Activated CD4-positive, alpha-beta T cell treated with anti-CD3 and anti-CD28 coated beads, Interleukin-2, Interleukin-4, amounts not matched to agents 100 ng/mL and 50 ng/mL, durations not matched to agents 16 hours and 8 hours (primary cell): ENCODE measurements at places on chromosomes 11 and 22.

GRCh38 chr11:36037031-36037430, 93.2 kb downstream of the LDLRAD3 start:
- no peak for DNase-seq

GRCh38 chr11:23836981-23837380, 659.9 kb upstream of the LUZP2 start:
- DNase-seq: no peak

- no peak for DNase-seq
Observed at GRCh38 chr11:122816761-122817520, 21.4 kb upstream of the CRTAM start.

GRCh38 chr11:2765491-2765890, 65.7 kb upstream of the KCNQ1OT1 start:
- DNase-seq: no peak

DNA sequence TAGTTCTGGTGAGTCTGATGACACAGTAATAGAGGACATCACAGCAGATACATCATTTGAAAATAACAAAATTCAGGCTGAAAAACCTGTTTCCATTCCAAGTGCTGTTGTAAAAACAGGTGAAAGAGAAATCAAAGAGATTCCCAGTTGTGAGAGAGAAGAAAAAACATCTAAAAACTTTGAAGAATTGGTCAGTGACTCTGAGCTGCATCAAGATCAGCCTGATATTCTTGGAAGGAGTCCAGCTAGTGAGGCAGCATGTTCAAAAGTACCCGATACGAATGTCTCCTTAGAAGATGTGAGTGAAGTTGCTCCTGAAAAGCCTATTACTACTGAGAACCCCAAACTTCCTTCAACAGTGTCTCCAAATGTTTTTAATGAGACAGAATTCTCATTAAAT, 38.7 kb downstream of the RTN3 start:
- no peak for DNase-seq

GRCh38 chr11:82315093-82315492, 418.6 kb downstream of the FAM181B start:
- DNase-seq: peak; percentile 4

DNA sequence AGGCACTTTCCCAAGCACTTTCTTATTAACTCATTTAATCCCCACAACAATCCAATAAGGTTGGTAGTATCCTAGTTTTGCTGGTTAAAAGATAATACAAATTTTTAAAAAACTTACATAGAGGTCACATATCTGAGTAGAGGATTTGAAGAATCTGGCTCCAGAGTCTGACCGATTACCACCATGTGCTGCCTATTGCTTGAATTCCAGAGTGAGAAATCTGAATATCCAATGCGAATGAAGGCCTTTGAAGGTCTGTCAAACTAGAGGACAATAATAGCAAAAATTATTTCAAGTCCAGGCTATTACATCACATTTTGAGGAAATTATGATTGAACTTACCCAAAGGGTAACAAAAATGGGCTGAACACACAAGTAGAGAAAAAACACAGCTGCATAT, 77.8 kb upstream of the BIRC3 start:
- no peak for DNase-seq

DNA sequence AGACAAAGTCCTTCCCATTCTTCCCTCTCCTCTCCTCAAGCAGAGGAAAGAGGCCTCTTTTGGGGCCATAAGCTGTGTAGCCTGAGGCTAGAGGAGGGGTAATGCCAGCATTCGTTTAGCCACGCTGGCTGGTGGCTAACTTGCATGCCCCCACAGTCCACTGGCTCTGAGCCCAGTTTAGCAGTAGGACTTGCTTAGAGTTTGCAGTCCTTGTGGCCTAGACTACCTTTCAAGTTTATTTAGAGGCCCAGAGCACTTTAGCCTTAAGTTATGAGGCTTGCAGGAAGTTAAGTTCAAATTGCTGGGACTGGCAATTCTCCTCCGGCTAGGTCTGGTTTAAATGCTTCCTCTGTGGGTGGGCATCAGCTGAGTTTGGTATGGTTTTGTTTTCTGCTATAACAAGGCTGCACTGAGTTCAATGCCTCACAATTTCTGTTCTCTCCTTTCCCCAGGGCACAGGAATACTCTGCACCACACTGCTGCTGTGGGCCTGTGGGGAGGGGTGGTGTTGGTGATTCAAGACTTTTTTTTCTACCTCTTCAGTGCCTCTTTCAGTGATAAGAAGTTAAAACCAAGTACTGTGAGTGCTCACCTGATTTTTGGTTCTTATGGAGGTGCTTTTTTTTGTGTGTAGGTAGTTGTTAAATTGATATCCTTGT, 281.0 kb upstream of the C11orf87 start:
- DNase-seq: no peak

DNA sequence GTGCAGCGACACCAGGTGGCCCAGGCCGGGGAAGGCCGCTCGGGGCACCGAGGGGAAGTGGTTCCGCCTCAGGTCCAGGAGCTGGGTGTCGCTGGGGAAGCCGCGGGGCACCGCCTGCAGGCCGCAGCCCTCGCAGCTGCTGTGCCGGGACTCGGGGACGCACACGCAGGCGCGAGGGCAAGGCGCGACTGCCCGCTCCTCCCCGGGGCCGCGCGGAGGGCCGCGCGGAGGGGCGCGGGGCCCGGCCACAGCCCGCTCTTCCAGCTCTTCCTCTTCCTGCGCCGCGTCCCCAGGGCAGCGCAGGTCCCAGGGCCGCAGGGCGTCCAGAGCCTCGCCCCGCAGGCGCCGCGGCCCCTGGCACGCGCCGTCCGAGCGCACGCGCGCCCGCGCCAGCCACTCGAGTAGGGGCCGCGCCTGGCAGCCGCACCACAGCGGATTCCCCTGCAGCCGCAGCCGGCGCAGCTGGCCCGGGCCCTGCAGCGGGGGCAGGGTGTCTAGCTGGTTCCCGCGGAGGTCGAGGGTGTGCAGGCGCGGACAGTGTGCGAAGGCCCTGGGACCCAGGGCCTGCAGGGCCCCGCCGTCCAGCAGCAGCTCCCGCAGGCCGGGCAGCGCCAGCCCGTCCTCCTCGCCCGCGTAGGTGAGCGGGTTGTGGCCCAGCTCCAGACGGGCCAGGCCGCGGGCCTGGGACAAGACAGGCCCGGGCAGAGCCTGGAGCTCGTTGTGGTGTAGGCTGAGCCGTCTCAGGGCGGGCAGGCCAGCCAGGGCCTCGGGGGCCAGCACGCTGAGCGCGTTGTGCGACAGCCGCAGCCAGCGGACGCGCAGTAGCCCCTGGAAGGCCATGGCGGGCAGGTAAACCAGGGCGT, 2.8 kb downstream of the CHADL start:
- peak; percentile 81 for DNase-seq

GRCh38 chr11:65654375-65655349, 8.1 kb downstream of the RELA start:
- DNase-seq: no peak

DNA sequence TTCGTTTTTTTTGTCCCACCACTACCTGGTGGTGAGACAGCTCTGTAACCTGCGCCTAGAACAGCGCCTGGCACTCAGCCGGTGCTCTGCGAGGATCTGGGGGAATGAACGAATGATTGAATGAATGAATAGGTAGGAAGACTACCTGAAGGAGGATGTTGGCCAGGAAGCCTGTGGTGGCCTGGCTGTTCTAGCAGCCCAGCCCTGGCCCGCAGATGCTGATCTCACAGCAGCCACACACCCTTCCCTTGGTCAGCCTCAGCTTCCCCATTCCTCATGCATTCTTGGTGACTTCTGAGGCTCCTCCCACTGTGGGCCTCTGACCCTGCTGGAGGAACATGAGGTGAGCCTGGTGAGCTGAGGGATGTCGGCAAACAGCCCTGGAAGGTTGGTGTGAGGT, 3.7 kb downstream of the TRPM5 start:
- no peak for DNase-seq

DNA sequence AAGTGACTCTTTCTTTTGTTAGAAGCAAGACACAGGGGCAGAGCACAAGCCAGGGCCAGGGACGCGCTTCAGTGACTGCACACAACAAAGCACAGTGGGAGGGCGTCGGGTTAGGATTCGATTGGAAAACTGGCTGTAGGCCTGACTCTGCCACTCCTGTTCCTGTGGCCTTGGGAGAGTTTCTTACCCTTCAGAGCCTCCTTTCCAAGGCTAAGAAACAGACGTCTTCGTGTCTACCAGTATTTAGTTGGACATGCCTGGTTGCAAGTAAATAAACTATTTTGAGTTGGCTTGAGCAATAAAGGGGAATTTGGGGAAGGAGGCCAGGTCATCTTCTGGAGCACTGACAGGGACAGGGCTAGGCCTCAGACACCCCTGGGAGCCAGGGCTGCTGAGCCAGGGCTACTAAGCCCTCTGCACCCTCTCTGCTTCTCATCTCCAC, 549.1 kb downstream of the INSC start:
- no peak for DNase-seq

GRCh38 chr11:18671246-18671645, 27.3 kb upstream of the TMEM86A start:
- no peak for DNase-seq

GRCh38 chr11:85974122-85974521, 94.8 kb downstream of the PICALM start:
- no peak for DNase-seq

DNA sequence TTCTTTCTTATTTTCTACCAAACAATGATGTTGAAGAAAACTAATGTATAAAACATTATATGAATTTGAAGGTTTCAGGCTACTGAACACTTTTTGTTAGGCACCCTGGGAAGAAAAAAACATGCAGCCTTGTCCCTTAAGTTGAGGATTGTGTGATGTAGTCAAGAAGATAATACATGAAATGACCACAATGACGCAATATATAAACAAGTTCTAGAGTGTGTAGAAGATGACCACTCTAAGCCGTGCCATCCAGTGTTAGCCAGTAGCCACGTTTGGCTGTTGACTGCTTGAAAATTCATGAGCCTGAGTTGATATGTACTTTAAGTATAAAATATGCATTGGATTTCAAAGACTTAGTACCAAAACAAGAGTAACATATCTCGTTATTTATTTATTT, 16.2 kb downstream of the SWAP70 start:
- no peak for DNase-seq

- no peak for DNase-seq
Observed at GRCh38 chr11:86668929-86669328, 3.5 kb downstream of the ME3 start.

DNA sequence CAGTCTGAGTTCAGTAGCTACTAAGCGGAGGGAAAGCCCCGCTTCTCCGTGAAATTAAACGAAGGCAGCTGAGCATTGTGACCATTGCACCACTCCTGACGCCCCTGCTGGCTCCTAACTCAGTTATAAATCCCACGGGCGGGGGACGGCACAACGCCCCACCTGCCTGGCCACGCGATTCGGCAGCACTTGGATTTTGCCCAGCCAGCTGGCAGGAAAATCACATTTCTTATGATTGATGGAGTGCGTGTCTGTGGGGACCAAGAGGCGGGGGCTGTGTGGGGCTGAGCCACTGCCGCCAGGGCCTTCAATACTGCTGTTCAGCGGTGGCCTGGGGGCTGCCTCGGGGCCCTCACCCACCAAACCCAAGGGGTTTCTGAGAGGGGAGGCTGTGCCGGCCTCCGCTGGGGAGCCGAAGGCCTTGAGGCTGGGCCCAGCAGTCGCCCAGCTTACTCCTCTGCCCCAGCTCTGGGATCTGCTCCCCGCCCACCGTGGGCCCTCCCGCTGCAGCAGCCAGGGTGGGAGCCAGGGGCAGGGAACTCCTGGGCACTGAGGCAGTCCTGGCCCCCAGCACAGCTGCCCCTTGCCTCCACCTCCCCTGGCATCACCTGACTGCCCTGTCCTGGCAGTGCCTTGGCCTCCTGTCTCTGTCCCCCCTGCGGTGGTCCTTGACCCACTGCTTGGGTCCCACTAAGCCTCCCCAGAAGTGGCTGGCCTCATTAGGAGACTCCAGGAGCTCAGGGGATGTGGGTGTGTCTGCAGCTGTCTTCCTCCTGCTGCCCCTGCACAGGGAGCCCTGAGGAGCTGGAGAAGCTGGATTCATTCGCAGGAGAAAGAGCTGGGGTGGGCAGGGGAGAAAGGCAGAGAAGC, 30.7 kb downstream of the SHISAL1 start:
- no peak for DNase-seq

GRCh38 chr11:72409458-72409857, 24.9 kb downstream of the CLPB start:
- DNase-seq: no peak

DNA sequence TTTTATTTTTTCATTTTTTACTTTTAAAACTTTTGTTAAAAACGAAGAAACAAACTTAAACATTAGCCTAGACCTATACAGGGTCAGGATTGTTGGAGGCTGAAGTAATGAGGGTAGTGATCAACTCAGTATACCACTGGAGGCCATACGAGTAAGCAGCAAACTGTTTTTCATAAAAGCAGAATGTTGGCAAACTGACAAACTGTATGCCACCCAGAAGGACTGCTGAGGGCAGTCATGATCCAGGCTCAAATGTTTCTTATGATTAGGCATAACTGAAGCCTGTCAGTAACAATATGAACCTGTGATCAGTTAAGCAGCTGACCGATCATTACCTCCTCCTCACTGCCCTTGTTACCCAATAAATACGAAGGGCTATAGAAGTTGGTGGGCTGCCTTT, 10.2 kb upstream of the SC5D start:
- no peak for DNase-seq

DNA sequence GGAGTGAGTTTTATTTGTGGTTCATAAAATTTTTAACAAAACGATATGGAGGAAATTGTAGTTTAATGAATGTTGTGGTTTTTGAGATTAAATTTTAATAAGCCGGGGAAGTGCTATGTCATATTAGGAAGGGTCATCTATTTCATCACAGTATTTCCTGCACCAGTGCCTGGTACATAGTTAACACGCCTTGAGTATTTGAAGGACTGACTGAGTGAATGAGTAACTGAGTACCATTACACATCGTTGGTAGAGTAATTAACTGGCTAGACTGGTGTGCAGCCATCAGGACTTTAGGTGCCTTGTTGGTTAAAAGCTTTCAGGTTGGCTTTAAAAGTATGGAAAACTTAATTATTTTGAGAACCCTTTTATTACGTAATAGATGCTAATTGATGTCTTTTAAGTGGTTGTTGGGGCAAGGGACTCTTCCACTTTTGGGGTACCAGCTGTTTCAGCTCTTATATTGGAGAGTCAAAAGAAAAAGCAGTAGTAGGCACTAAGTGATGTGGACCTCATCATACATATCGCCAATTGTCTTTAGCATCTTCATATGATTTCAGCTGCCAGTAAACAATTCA, 101.8 kb downstream of the DDX10 start:
- DNase-seq: no peak

- no peak for DNase-seq
Observed at GRCh38 chr11:42171046-42171445, 711.6 kb upstream of the LRRC4C start.

GRCh38 chr22:20131597-20131858, at the start of gene ZDHHC8:
Gene ZDHHC8 (plus strand): TSS chr22:20131804. CDS start chr22:20131948, 144 bp downstream.
- DNase-seq: no peak

GRCh38 chr11:92552942-92553341, 328.3 kb downstream of the FAT3 start:
- no peak for DNase-seq

GRCh38 chr22:48192920-48193319, 1430.5 kb downstream of the TBC1D22A start:
- DNase-seq: no peak

- DNase-seq: no peak
Observed at GRCh38 chr11:65420506-65420905, 2.1 kb upstream of the NEAT1 start.

- DNase-seq: peak; percentile 33
Observed at GRCh38 chr11:63768237-63769041, at the start of gene ZFTA. Gene ZFTA (minus strand): TSS chr11:63768775. CDS start chr11:63768622, 153 bp downstream.
